Activated naive CD8-positive, alpha-beta T cell treated with anti-CD3 and anti-CD28 coated beads, Interleukin-2, amount 10 ng/mL, durations not matched to agents 7 days and 5 days (primary cell): ENCODE measurements at places on chromosomes 11 and 22.

DNA sequence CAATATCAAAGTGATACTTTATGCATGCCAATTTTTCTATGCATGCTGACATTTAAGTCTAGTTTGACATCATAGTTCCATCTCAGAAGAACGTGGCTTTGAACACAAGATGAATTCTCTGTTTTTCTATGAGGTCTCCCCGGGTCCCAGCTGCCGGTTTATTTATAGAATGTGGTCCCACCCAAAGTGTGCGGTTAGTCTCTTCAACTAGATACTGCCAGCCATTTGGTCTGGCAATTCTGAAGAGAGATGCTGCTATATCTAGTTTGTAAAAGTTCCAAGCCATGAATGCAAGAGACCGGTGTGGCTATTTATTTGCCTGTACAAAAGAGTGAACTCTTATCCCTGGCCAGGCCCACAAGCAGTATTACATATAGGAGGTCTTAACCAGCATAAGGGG lies 9.2 kb downstream of the OR5A2 start:
- no peak for DNase-seq

GRCh38 chr11:9259981-9260837 lies 4.9 kb downstream of the DENND5A start:
- no peak for DNase-seq

- DNase-seq: peak; percentile 10
These were observed 14.7 kb downstream of the SULT4A1 start for GRCh38 chr22:43847376-43848289.

- DNase-seq: no peak
These were observed 77.8 kb downstream of the GRIK4 start for GRCh38 chr11:120589376-120589775.

- DNase-seq: no peak
These were observed 43.7 kb downstream of the OR8B12 start for GRCh38 chr11:124499711-124500110.
